Kidney (tissue), 22 donors: ENCODE measurements at places on chromosomes 3 and 15. TPM values are rescaled to one million over a fixed set of nuclear protein-coding genes. Genes with fewer than 3 reads are reported as not detected.

The PLA2G4E gene
- polyA plus RNA-seq: not detected

- H3K27ac ChIP-seq: no peak overlapping the region
- H3K4me1 ChIP-seq: no peaks in the 10 kb centered on the region
- no peaks in the 10 kb centered on the region for H3K27me3 ChIP-seq
- H3K4me3 ChIP-seq: no peak overlapping the region
- no peaks in the 10 kb centered on the region for H3K36me3 ChIP-seq
These were observed 14.3 kb downstream of the SLC28A1 start for GRCh38 chr15:84898761-84899160.

The VGLL3 gene
- 0.30 TPM for polyA plus RNA-seq

- H3K27ac ChIP-seq: no peak overlapping the region
- no peaks in the 10 kb centered on the region for H3K27me3 ChIP-seq
- no peak overlapping the region for H3K4me3 ChIP-seq
- H3K36me3 ChIP-seq: no peaks in the 10 kb centered on the region
- no peak for DNase-seq
These were observed 41.9 kb downstream of the ABHD2 start for GRCh38 chr15:89130201-89130600.

GRCh38 chr3:1696669-1697275 lies 401.9 kb upstream of the CNTN4 start:
- H3K4me3 ChIP-seq: no peak overlapping the region
- no peak overlapping the region for H3K27ac ChIP-seq
- no peaks in the 10 kb centered on the region for H3K27me3 ChIP-seq

- no peaks in the 10 kb centered on the region for H3K27me3 ChIP-seq
- H3K4me1 ChIP-seq: no peaks in the 10 kb centered on the region
- no peak for DNase-seq
These were observed 207.5 kb downstream of the ZNF385D start for GRCh38 chr3:21543380-21544075.

DNA sequence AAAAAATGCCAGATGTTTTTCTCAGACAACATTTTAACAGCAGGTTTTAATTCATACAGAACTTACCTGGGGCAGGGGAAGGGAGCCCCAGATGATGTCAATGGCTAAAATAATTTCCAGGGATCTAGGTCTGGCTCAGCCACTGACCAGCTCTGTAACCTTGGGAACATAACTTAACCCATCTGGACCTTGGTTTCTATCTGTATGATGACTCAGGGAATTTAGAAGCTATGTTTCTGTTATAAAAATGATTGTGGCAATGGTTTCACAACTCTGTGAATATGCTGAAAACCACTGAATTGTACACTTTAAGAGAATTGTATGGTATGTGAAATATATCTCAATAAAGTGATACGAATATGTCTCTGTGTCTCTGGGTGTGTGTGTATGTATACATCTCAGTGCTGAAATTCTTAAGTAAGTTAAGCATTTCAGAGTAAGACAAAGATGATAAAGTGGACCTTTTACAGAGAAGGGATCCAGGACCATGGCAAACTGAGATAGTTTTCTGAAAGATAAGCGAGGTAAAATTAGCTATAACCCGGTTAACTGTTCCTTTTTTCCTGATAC lies 2.9 kb downstream of the SH3GL3 start:
- no peak overlapping the region for H3K27ac ChIP-seq
- H3K36me3 ChIP-seq: no peaks in the 10 kb centered on the region
- no peak for DNase-seq
- H3K4me1 ChIP-seq: peaks cover 2% of the 10 kb centered on the region
- H3K27me3 ChIP-seq: no peaks in the 10 kb centered on the region

The CYP1A1 gene
- 0.26 TPM for polyA plus RNA-seq

GRCh38 chr15:39125904-39126303 lies 455.0 kb upstream of the THBS1 start:
- no peaks in the 10 kb centered on the region for H3K27me3 ChIP-seq
- DNase-seq: no peak
- H3K4me1 ChIP-seq: peaks cover 14% of the 10 kb centered on the region

- H3K4me3 ChIP-seq: no peak overlapping the region
- no peak overlapping the region for H3K27ac ChIP-seq
- H3K4me1 ChIP-seq: no peaks in the 10 kb centered on the region
- DNase-seq: no peak
- H3K36me3 ChIP-seq: no peaks in the 10 kb centered on the region
These were observed 14.3 kb downstream of the ANKRD28 start for GRCh38 chr3:15783361-15783969.

DNA sequence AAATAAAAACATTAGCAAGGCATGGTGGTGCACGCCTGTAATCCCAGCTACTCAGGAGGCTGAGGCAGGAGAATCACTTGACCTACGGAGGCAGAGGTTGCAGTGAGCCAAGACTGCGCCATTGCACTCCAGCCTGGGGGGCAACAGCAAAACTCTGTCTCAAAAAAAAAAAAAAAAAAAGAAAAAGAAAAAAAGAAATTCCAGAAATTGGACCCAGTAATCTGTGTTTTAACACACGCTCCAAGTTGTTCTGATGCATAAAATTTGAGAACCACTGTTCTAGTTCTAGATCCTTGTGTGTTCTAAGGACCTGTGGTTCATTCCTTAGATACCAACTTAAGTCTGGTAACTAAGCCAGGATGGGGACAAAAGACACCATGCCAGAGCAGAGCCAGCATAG lies 2.6 kb downstream of the PARP6 start:
- H3K27ac ChIP-seq: no peak overlapping the region
- no peak overlapping the region for H3K4me3 ChIP-seq
- H3K27me3 ChIP-seq: no peaks in the 10 kb centered on the region
- H3K36me3 ChIP-seq: peaks cover 34% of the 10 kb centered on the region
- H3K4me1 ChIP-seq: peaks cover 11% of the 10 kb centered on the region
- DNase-seq: no peak

DNA sequence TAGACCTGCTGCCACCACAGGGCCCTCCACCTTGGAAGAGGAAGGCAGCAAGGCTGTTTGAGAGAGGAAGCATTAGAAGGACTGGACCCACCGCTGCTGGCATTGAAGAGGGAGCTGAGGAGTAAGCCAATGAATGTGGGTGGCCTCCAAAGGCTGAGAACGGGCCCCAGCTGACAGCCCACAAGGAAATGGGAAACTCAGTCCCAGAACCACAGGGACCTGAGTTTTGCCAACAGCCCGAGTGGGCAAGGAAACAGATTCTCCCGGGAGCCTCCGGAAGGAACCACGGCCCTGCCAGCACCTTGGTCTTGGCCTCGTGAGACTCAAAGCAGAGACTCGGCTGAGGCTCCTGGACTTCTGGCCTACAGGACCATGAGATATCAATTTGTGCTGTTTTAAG lies 95.4 kb upstream of the SNRPA1 start:
- H3K4me3 ChIP-seq: no peak overlapping the region
- DNase-seq: no peak
- H3K27ac ChIP-seq: no peak overlapping the region
- no peaks in the 10 kb centered on the region for H3K36me3 ChIP-seq
- H3K4me1 ChIP-seq: no peaks in the 10 kb centered on the region

DNA sequence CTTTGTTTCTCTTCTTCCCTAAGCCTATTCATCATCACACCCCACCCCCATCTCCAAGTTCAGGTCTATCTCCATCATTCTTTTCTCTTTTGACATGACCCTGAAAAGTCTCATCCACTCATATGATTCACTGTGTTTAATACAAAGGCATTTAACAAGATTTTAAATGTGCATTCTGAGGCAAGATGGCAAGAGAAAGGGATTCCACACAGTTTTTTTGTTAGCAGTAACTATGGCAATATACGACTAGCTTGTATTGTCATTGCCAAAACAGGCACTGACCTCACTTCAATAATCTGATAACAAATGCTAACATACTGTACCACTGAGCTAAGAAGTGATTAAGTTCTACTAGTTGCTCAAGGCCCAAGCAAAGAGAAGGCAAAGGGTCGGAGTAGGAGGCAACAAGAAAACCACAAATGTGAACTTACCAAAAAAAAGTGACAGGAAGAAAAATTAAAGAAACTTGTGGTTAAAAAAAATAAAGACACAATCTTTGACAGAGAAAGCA lies 53.2 kb downstream of the FBN1 start:
- no peaks in the 10 kb centered on the region for H3K36me3 ChIP-seq
- no peak overlapping the region for H3K4me3 ChIP-seq
- no peak overlapping the region for H3K27ac ChIP-seq
- no peaks in the 10 kb centered on the region for H3K4me1 ChIP-seq
- H3K27me3 ChIP-seq: no peaks in the 10 kb centered on the region

GRCh38 chr3:142618917-142619461 lies 22.8 kb downstream of the PLS1 start:
- no peak overlapping the region for H3K4me3 ChIP-seq
- no peaks in the 10 kb centered on the region for H3K36me3 ChIP-seq
- no peak for DNase-seq
